ENCODE measurements at places on chromosomes 7 and 10. TPM values are rescaled to one million over a fixed set of nuclear protein-coding genes. Genes with fewer than 3 reads are reported as not detected.
A peak's percentile ranks its signal among the peaks of the same experiment; 100 is the strongest.

DNA sequence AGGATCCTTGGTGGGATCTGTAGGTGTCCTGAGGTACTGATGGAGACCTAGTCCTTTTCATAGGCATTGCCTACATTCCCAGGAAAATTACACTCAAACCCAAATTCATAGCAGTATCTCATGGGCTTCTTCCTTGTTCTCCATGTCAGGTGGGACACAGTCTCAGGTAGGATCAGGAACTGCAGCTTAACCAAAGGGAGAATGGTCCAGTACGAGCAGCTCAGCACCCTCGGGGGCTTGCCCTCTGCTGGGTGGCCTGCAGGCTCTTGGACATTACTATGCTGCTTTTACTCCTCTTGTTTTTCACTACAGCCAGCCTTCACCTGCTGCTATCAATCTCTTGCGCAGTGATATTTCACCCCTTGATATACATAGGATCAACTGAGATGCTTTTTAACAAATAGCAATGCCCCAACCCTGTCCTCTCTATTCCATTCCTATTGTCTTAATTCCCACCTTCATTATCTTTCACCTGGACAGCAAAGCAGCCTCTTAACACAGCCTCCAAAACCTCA is 28.6 kb downstream of the PLA2G12B start:
- no peak for DNase-seq

DNA sequence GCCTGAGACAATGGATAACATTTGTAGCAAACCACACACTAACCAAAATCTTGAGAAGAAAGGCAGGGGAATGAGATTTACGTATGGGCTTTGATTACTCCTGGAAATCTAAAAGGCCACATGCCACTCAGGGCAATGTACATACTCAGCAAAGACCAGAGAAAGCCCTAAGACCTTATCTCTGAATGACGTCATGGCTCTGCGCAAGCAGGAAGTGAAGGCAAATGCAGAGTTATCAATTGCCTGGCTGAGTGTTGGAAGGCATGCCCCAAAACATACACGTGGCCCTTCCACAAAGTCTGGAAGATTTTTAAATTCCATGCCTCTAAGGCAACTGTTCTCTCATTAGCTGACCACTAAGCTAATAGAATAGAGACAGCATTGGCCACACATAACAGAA is 90.9 kb upstream of the NRBF2 start:
- DNase-seq, result peak; percentile 33

- no peak for DNase-seq
These were observed 9.7 kb upstream of the CCDC7 start for GRCh38 chr10:32436215-32436614.

DNA sequence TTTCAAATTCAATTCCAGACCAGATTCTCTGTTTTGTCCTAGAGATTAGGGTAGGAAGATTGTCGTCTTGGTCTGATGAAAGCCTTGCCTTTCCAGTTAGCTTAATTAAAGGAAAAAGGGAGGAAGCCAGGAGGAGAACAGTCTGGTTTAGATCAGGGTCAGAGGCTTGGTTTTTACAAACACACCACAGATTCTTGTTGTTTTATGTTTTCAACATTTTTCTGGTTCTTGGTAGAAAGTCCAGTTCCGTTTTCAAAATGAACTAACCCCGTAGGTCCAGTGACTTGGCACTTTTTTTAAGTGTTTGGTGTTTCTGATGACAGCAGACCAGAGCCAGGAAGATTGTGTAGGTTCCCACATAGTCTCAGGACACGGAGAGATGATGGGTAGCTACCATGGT is 167.1 kb upstream of the INHBA start:
- DNase-seq, result no peak

DNA sequence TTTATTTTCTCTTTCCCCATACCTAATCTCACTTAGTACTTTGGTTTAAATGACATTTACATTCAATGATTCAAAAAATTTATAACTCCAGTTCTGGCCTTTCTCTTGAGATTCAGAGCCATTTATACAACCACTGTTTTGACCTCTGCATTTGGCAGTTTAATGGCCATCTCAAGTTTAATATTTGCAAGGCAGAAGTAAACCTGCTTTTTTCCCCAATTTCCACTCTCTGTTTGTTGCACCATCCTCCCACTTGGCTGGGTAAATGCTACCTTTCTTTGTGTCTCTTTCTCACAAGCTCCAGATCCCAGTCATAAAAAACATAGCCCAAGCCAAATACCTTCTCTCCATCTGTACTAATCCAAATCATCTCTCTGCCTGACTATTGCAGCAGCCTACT is 315.2 kb upstream of the MTPN start:
- no peak for DNase-seq

DNA sequence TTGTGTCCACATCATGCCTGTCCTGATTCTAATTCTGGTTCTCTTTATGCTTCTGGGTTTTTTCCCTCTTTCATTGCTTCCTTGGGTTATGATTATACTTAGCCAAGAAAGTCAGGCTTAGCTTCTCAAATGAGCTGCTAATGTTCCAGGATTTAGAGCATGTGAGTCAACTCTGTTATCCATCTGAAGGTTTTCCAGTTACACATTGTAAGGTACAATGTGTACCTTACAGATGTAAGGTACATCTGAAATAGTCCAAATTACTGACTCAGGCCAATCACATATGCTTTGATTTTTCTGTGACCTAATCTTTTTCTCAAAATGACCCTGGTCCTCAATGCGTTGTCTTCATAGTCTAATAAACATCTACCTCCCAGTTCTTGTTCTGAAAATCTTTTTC is 13.3 kb upstream of the MIOS start:
- no peak for DNase-seq

DNA sequence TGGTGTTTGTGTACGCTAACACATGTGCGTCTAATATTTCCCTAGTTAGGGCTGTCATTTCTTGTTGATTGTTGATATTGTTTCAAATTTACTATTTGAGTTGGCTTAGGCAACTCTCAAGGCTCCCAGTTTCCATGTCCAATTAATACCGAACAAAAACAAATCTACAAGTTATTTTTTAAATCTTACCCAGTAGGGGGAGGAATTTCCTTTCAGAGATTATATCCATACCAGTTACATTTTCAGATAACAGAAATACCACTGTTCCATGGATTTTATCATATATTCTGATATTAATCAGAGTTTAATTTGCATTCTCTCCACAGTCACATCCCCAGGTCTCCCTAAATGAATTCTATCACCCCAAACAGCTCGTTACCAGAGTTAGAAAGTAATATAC is 7.2 kb upstream of the AKR1B10 start:
- DNase-seq, result no peak

DNA sequence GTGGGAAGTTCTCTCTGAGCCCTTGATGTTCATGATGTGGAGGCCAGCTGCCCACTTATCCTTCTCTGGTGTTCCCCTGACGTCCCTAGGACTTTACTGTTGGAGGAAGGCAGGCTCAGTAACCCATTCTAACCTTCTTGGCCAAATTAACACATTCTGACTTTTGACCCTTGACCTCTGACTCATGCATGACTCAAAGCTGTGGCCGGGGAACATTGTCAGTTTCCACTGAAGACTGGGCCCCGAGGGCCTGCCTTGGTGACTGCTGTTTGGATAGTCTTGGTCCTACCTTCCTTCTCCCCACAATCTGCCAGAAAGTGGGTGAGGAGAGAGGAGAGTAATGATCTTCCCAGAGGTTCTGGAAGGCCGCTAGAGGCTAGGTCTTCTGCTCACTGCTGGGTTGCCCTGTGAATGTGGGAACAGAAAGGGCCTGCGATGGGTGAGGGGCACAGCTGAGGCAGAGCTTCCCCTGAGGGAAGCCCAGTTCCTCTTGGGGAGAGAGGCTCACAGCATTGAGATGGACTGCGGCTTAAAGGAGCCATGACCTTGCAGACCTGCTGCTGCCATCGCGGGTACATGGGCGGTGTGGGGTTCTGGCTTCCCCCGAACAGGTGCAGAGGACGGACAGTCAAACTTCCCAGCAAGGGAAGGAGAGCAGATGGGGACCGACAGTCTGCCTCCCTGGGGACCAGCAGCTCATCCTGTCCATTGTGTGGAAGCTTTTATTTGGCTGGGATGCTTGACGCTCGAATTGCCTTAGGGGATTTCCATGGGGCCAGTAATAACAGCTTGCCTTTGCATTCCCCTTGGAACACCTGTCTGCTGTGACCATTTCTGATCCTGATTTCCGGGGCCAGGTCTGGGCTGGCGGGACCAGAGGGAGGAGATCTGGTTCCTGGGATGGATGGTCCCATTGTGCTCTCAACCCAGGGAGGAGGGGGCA is 43.8 kb downstream of the ADAMTS14 start:
- no peak for DNase-seq

DNA sequence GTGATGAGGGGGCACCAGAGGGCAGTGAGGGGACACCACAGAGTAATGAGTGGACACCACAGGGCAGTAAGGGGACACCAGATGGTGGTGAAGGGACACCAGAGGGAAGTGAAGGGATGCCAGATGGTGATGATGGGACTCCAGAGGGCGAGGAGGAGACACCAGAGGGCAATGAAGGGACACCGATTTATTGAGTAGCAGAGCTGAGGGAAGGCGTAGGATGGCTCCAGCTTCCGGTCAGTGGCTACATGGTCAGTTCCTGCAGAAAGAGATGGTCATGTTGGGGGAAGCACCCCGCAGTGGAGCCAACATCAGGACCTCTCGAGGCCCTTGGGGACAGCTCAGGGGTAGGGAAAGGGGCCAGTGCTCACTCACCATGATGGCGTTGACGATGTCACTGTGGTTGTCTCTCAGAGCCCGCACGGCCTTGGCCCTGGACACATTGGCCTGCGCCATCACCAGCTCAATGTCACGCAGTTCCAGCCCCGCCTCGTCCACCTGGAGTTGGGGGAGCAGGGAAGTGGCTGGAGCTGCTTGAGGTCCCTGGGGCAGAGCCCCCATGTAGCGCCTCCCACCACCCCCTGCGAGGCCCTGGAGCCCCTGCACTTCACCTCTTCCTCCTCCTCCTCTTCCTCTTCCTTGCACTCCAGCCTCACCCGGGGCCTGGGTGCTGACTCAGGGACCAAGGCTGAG is 8.4 kb downstream of the NACAD start:
- peak; percentile 74 for DNase-seq

DNA sequence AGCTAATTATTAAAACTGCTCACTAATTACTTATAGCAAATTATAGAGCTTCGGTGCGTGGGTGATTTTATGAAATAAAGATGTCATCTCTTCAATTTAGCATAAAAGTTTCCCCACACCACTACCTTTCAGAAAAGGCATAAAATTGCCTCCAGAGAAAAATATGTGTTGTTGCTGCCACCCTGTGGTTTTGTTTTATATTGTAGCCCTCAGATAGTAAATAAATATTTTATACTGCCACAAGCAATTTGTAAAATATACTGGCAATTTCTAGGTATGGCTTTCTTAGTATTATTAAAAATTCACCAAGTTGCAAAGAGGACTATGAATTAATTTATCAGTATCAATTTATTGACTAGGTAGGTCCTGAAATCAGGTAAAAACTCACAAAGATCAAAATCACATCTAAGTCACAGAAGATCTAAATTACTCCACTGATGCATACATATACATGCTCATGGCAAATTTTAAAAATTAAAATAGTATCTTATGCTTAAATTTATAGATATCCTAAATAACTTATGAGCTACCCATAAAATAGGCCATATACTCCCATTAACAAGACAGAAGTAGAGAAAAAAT is 26.5 kb downstream of the ASNS start:
- no peak for DNase-seq

DNA sequence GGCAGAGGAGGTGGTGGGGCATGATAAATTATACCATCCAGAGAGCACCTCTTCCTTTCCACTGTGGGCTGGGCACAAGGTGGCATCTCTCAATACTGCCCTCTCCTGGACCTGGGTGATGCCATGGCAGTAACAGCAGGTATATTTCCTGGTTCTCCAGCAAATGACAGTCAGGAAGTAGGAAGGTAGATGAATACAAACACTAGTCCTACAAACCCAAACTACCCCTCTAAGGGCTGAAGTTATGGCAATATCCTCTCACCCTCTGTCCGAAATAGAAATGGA is 1004.9 kb downstream of the KCNMA1 start:
- no peak for DNase-seq

GRCh38 chr7:93981480-93981874 is 22.7 kb downstream of the BET1 start:
- DNase-seq, result no peak

GRCh38 chr7:120817851-120818250 is 40.1 kb downstream of the TSPAN12 start:
- no peak for DNase-seq

GRCh38 chr7:141609576-141609975 is 58.4 kb downstream of the AGK start:
- no peak for DNase-seq

DNA sequence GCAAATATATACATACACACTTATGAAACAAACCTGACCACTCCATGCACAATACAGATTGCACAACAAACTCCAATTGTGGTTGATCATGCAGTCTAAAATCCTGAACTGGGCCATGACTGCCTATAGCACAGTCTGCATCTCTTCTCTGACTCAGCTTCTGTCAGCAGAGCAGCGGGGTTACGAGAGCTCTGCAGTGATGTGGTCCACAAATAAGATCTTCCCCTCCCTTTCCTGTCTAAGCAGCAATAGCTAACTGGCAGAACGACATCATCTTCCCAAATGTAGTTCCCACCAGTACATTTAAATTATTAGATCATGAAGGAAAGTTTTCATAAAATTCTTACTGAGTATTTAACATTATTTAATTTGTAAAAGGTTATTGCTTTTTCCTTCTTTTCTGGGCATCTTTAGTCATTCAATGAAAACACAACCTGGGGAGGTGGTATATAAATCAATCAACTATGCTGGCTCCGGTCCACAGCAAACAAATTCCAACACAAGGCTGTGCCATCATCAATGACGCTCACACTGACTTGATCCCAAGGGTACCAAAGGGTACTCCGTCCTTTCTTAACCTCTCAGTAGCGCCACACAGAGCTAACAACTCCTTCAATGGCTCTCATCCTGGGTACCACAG is 17.1 kb downstream of the ARHGAP21 start:
- peak; percentile 78 for DNase-seq

DNA sequence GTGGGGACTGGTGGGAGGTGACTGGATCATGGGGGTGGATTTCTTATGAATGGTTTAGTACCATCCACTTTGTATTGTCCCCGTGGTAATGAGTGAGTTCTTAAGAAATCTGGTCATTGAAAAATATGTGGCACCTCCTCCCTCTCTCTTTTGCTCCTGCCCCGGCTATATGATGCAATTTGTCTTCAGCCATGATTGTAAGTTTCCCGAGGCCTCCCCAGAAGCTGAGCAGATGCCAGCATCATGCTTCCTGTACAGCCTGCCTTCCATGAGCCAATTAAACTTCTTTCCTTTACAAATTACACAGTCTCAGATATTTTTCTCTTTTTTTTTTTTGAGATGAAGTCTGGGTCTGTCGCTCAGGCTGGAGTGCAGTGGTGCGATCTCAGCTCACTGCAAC is 2.6 kb upstream of the KDM7A start:
- no peak for DNase-seq

- DNase-seq, result no peak
These were observed 35.5 kb downstream of the DLD start for GRCh38 chr7:107926481-107926880.

GRCh38 chr7:1119201-1119600 is 31.3 kb downstream of the GPER1 start:
- no peak for DNase-seq

The MAGI2 gene
- 0.12 TPM for total RNA-seq

The RNF32 gene
- 2.3 TPM for total RNA-seq

The SFTPD gene
- not detected for total RNA-seq

The SLC26A5 gene
- total RNA-seq, result not detected

The SGCE gene
- 0.38 TPM for total RNA-seq

The SPDYE8 gene
- total RNA-seq, result not detected

The CALY gene
- total RNA-seq, result not detected
